Stomach (tissue), 19 donors: ENCODE measurements at places on chromosomes 5 and 9. TPM values are rescaled to one million over a fixed set of nuclear protein-coding genes. Genes with fewer than 3 reads are reported as not detected.

DNA sequence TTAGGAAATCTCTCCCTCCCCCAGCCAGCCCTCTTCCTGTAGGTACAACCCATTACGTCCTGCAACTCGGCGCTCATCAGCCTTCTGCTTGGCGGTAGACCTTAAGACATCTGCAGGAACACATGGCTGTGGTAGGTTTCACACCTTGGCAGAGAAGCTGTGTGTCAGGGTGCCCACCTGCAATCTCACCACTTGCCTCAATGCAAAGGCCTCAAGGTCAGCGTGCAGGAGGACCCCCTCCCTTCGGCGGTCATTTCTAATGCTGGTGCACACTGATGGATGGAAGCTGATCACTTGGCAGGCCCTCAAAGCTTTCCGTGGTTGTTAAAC, 67.3 kb downstream of the CRB2 start:
- H3K4me1 ChIP-seq, result no peaks in the 10 kb centered on the region
- no peaks in the 10 kb centered on the region for H3K27me3 ChIP-seq
- no peak overlapping the region for H3K27ac ChIP-seq
- H3K4me3 ChIP-seq, result no peak overlapping the region

MZB1 gene
- 14.1 TPM for polyA plus RNA-seq

DNA sequence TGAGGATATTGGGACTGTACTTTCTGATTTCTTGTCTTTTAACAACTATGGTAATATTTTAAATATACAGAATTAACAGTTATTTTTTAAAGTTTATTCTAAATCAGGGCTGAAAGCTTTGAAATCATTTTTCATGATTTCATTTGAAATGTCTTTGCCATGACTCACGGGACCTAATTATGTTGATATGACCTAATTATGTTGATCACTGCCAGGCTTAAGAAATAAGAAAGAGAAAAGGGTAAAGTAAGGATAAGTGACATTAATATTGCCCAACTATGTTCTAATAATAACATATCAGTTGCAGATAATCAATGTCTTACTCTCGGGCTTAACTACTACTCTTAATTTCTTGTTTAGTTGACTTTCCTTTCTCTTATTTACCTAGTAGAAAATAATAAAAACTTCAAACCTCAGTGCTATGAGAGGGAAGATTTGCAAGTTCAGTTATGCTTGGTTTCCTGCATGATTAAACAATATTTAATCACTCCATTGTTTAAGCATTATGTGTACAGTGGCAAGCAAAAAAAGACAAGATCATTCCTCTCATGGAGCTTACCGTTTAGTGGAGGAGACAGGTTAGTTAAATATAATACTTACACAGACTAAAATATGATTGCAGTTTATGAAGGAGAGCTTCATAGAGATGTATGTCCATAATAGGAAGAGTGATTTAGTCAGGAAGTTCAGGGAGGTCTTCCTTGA, 67.0 kb upstream of the EIF4EBP3 start:
- no peak overlapping the region for H3K4me3 ChIP-seq
- peaks cover 40% of the 10 kb centered on the region for H3K36me3 ChIP-seq
- H3K27ac ChIP-seq, result no peak overlapping the region
- DNase-seq, result no peak

GRCh38 chr9:109889456-109889855, 109.5 kb downstream of the PALM2AKAP2 start:
- no peaks in the 10 kb centered on the region for H3K36me3 ChIP-seq
- no peak overlapping the region for H3K27ac ChIP-seq
- H3K4me1 ChIP-seq, result peaks cover 4% of the 10 kb centered on the region
- H3K4me3 ChIP-seq, result no peak overlapping the region
- no peaks in the 10 kb centered on the region for H3K27me3 ChIP-seq
- DNase-seq, result no peak

DNA sequence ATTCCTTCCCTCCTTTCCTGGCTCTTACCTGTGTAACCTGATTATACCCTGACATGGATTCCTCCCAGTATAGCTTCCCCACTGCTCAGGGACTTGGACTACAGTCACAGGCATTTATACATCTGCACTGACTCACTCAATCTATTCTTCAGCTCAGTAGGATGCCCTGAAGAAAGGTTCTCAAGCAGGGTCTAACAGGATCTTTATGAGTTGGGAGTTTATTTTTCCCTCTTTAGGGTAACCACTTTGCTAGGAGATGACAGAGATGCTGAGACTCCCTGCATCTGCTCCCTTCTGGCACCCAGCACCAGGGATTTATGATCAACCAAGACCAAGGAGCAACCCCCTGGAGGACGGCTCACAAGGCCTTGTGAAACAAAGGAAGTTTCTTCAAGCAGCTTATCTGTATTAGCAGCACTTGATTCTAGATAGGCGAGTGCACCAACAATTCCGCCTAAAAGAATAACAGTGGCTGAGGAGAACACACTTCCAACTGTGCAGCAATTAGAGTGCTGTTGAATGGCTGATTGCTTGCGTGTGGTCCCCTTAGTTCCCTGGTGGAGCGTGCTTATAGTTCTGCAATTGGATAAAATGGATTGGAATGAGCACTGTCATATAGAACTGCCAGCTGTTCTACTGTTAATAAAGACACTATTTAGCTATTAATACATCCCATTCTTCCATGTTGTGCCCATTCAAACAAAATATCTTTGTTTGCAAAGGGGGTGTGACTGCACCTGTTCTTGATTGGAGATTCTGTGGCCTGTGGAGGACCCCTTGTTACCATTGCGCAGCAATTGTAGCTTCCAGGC, 482.6 kb downstream of the ZNF608 start:
- no peaks in the 10 kb centered on the region for H3K27me3 ChIP-seq
- H3K4me3 ChIP-seq, result no peak overlapping the region
- H3K27ac ChIP-seq, result peak overlapping the region; percentile 28
- peak; percentile 58 for DNase-seq
- H3K4me1 ChIP-seq, result peaks cover 20% of the 10 kb centered on the region

GRCh38 chr9:17907779-17908508, 329.1 kb downstream of the SH3GL2 start:
- peak overlapping the region; percentile 53 for H3K4me3 ChIP-seq
- H3K27me3 ChIP-seq, result peaks cover 41% of the 10 kb centered on the region
- H3K27ac ChIP-seq, result no peak overlapping the region
- H3K36me3 ChIP-seq, result no peaks in the 10 kb centered on the region
- peak; percentile 44 for DNase-seq
